Upper lobe of left lung (tissue), 6 donors: ENCODE measurements at places on chromosomes 2 and 18. TPM values are rescaled to one million over a fixed set of nuclear protein-coding genes. Genes with fewer than 3 reads are reported as not detected.

GRCh38 chr18:51654488-51655326 is 457.2 kb upstream of the MEX3C start:
- DNase-seq, result peak; percentile 11

GRCh38 chr2:219073413-219074129 is 12.8 kb upstream of the IHH start:
- DNase-seq, result peak; percentile 25

- no peak for DNase-seq
These were observed 77.3 kb downstream of the VWA3B start for GRCh38 chr2:98164256-98164655.

- DNase-seq, result no peak
These were observed 5.4 kb downstream of the MARCHF4 start for GRCh38 chr2:216366777-216367471.

TM4SF20 gene
- total RNA-seq, result not detected
